ENCODE measurements at places on chromosomes 12 and 14.

DNA sequence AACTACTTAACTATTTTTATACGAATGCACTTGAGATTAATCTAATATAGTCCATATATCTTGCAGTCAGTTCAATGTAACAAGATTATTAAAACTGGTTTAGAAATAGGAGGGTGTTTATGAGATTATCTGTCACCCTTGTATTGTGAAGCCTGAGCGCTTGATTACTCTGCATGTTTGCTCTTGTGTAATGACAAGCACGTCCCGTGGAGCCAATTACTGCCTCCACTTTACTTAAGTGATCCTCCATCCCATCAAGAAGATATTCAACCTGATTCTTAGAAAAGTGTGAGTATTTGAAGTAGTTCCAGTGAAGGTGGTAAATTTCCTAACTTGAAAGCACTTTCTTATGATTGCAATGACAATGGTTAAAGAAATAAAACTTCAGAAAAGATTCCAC is 415.2 kb upstream of the GARIN6 start:
- DNase-seq, result no peak

GRCh38 chr12:28114488-28114887 is 75.8 kb upstream of the CCDC91 start:
- no peak for DNase-seq

DNA sequence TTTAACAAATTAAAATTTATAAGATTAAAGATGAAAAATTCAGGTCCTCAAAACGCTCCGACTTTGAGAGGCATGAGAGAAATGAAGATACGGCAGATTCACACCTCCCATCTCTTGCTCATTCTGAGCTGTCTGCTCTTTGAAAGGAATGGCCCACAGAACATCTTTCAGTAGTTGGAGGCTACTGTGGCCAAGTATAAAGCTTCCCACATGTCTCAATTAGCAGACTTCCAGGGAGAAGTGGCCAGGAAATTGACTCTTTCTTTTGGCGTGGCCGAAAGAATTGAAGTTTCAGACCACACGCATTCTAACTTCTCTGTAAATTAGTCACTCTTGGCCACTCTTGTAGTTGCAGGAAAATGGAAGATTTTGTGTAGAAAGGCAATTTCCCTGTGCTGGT is 129.2 kb downstream of the DIP2B start:
- no peak for DNase-seq

DNA sequence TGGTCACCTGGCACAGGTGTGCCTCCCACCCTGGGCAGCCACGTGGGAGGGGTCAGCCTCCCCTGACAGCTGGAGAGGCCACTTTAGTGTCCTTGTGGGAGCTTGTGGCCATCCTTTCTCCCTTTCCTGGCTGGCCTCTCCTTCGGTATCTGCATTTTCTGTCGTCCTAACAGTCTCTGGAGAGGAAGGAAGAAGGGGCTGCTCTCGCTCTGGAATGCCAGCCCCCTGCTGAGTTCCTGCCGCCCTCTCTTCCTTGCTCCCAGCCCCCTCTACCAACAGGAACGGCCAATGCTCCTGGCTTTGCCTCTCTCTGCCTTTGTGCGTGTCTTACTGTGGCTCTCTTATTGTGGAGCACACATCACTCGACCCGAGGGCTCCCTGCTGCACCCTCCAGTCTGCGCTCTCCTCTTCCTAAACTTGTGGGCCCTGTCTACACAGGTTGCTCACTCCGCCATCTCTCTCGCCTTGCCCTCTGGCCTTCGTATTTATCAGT is 70.8 kb downstream of the FBXL14 start:
- DNase-seq, result no peak

GRCh38 chr12:2336409-2336829 is 283.6 kb downstream of the CACNA1C start:
- no peak for DNase-seq

- no peak for DNase-seq
Measured at GRCh38 chr14:101411779-101412178, 149.5 kb upstream of the DIO3 start.

DNA sequence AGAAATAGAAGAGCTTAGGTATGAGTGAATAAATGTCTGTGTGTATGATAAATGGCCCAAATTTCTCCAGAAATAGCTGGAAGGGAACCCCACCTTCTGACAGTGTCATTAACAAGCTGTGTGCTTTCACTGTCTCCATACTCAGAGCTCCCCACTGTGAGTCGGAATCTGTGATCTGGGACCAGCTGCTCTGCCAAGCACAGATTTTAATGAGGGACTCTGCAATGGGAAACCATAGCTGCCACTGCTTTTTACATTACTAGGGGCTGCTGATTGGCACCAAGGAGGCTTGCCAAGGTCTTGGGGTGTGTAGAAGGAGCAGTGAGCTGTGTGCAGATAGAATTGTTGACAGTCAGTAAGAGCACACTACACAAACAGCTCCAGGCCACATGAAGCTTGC is 244.2 kb upstream of the CCDC196 start:
- DNase-seq, result no peak

DNA sequence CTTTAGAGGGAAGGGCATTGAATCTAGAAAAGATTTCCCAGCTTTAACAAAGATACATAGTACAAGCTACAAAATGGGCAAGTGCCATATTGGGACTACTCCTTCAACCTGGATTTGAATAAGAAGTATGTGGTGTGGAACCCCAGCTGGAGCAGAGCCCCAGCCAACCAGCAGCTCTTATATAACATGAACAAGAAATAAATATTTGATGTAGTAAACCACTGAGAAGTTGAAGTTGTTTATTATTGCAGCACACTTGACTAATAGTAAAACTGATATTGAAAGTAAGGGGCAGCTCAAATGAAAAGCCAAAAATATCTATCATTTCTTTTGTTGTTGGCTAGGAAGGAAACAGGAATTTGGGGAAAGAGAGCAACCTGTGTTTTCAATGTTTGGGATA is 701.8 kb downstream of the TMTC2 start:
- DNase-seq, result no peak

GRCh38 chr12:85617307-85618091 is 218.7 kb downstream of the RASSF9 start:
- no peak for DNase-seq

- DNase-seq, result no peak
Measured at GRCh38 chr12:102406033-102406584, 74.3 kb downstream of the IGF1 start.

DNA sequence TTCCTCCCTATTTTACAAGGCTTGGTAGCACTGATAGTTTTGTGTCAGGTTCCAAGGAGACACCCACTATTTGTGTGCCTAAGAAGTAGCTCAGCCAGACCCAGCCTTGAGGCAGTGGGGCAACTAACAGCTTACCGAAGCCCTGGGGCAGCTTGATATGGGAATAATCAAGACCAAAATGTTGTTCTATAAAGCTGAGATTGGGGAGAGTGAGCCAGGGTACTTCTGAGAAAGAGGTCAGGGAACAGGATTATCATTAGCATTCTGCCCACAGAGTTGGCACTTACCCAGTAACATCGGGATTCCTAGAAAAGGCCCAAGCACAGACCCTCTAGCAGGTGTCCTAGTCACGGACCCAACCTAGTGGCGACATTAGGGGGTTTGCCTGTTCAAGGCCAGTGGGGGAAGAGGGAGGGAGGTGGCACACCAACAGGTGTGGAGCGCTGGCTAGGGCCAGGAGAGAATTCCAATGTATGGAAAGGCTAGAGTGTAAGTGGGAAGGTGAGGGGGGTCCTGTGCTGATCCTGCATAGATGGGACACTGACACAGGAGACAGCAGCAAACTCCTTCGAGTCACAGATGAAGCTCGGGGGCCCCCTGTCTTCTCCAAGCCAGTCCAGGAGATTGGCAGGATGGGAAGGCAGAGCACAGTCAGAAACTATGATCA is 4.9 kb downstream of the PPP1R3E start:
- DNase-seq, result no peak

DNA sequence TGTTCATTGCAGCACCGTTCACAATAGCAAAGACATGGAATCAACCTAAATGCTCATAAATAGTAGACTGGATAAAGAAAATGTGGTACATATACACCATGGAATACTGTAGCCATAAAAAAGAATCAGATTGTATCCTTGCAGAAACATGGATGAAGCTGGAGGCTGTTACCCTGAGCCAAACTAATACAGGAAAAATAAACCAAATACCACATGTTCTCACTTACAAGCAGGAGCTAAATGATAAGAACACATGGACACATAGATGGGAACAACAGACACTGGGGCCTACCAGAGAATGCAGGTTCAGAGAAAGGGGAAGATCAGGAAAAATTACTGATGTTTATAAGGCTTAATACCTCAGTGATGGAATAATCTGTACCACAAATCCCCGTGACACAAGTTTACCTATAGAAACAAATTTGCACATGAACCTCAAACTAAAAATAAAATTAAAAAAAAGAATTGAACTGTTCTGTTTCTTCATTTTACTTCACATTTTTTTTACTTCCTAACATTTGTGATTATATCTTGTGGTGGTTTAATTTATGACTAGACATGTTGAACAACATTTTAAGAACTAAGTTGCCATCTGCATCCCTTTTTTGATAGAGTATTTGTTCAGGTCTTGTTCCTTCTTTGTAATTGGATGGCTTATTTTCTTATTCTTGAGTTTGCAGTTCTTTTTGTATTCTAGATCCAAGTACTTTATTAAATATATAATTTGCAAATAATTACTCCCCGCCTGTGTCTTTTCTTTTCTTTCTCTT is 835.2 kb downstream of the FSCB start:
- no peak for DNase-seq

DNA sequence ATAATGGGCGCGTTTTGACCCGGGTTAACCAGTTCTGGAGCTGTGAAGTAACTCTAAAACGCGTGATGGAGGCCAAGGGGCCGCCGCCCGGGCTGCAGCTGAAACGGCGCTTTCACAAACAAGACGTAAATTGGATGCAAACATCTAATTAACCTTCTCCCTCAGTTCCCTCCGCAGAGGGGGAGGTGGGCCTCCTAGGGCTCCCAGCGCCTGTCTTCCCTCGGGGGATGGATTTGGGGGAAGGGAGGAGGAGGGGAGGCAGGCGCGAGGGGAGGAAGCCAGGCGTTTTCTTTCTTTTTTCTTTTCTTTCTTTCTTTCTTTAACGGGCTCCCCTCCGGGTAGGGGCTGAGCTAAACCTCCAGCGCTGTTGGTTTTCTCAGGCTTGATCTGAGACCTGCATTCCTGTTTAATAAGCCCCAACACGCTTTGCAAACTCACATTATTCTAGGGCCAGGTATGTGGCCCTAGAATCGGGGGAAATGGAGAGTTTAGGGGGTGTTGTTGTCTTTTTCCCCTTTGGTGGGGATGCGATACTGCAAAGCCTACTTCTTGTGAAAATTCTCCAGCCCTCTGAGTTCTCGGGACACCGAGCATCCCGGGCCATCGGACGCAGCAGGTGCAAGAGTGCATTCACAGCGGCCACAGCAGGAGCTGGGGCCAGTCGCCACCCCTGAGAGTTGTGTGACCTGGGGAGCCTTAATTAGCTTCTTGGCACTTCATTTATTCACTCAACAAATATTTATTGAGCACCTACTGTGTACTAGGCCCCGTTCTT is 43.6 kb upstream of the LHX5 start:
- DNase-seq, result no peak

- DNase-seq, result no peak
Measured at GRCh38 chr14:103209054-103209453, 85.8 kb downstream of the TNFAIP2 start.

DNA sequence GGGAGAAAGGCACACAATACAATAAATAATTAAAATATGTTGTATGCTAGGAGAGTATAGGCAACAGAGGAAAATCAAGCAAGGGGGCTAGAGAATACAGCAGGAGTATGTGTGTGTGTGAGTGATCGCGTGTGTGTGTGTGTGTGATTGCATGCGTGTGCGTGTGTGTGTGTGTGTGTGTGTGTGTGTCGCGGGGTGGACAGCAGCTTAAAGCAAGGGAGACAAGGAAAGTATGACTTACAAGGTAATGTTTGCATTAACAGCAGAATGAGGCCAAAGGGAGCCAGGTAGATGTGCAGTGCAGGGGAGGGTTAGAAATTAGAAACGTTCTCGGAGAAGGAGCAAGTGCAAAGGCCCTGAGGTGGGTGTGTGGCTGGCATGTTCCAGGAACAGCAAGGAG is 57.4 kb upstream of the KCNA1 start:
- DNase-seq, result no peak

DNA sequence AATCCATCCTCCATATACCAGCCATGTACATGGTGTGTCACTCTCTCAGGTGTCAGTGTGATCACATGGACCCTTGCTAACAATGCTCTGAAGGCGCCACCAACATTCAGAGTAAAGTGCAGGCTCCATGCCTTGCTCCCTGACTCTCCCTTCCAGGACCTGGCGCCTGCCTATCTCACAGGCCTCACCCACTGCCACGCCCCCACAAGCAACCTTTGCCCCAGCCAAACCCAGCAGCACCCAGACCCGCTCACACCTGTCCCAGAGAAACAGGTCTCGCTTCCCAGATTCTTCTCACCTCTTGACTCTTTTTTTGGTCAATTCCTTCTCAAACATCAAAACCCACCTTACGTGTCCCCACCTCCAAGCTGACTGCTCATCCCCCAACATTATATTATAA is 52.3 kb downstream of the KCNK10 start:
- no peak for DNase-seq

DNA sequence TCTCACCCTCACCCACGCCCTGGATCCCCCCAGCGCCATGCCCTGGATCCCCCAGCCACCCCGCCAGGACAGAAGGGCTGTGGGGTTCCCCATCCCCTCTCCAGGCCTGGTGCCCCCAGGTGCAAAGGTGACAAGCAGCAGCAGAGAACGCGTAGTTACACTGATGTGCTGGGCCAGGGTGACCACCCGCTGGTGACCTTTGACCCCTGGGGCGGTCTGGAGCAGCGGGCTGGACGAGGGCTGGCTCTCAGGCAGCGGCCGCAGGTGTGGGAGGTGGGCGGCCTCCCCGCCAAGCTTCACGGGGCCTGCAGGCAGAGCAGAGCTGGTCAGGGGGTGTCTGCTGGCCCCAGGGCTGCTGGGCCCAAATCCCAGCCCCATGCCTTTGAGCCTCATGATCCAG is 40.1 kb downstream of the RFLNA start:
- DNase-seq, result no peak

Measured in vagina (tissue), 2 donors.